Psoas muscle (tissue), 8 donors: ENCODE measurements at places on chromosomes 1 and 21. TPM values are rescaled to one million over a fixed set of nuclear protein-coding genes. Genes with fewer than 3 reads are reported as not detected.

The TSPAN1 gene
- 14.7 TPM for polyA plus RNA-seq

The YTHDF2 gene
- polyA plus RNA-seq: 49.0 TPM

The IL23R gene
- not detected for polyA plus RNA-seq

The CFAP74 gene
- 0.05 TPM for polyA plus RNA-seq

The TPTE gene
- polyA plus RNA-seq: not detected

The IVL gene
- polyA plus RNA-seq: 0.04 TPM

The KRTAP19-2 gene
- polyA plus RNA-seq: not detected

The TMEM9 gene
- 23.4 TPM for polyA plus RNA-seq

The TFF2 gene
- polyA plus RNA-seq: not detected

The NCMAP gene
- polyA plus RNA-seq: 0.14 TPM

The MEX3A gene
- 0.07 TPM for polyA plus RNA-seq
